Activated naive CD8-positive, alpha-beta T cell treated with anti-CD3 and anti-CD28 coated beads for 36 hours (primary cell): ENCODE measurements at places on chromosomes 16 and 17. TPM values are rescaled to one million over a fixed set of nuclear protein-coding genes. Genes with fewer than 3 reads are reported as not detected.
A peak's percentile ranks its signal among the peaks of the same experiment; 100 is the strongest.

DNA sequence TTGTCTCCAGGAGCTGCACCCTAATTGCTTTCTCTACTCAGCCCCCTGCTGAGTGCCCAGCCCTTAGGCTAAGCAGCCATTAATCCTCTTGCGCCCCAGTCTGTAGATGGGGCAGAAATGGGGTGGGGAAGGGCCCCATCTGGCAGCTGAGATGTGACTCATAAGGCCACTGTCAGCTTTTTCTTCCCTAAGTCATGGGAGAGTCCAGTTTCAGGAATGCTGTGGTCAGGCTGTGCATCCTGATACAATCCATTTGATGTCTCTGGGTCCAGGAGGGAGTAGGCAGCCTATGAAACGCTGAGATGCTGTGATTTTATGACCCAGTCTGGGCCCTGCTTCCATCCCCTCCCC, 12.3 kb downstream of the PLXDC1 start:
- DNase-seq, result no peak

DNA sequence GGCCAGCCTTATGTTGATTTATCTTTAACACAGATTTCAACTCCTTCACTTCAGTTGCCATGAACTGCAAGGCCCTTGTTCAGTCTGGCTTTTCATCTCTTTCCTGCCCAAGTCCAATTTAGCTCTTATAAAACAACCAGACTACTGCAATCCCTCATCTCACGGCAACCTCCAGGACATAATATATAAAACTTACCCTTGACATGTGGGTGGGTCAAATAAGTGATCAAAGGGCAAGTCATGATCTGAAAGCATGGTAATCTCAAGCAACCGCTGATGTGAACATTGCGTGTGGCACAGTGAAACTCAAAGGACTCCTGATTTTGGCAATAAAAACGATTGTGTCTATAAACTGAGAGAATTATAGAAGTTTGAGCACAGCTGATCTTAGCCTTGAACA, 364.6 kb downstream of the CDH13 start:
- DNase-seq, result no peak

DNA sequence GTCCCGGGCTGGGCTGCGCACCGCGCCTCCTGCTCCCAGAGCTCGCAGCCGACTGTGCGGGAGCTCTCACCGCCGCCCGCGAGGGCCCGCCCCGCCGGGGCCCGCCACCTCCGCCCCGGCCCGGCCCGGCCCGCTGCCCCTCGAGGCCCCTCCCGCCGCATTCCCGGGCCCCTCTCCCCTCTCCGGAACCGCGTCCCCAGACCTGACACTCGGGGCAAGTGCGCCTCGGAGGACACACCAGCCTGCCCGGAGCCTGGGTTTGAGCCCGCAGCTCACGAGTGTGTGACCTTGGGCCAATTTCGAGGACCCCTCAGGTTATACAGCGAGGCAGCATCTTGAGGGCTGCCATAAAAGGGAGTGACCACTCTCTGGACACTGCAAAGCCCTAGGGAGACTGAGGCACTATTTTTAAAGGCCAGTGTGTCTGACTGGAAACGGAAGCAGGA, 2.0 kb upstream of the GRIN2C start:
- DNase-seq, result no peak

DNA sequence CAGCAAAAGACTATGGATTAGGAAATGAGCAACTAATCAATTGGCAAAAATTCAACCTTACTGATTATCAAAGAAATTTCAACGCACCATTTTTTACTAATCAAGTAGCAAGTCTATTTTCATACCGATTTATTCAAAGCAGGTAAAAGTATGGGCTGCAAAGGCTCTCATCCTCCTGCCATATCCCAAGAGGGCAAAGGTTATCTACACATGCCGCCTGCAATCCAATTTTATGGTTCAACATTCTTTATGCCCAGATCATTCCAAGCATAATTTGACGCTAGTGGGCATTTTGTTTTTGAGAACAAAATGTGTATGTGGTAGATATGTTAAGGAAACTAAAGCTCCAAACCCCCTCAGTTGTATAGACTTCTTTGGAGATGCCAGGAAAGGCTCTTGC, 270.6 kb downstream of the MAF start:
- DNase-seq, result no peak

DNA sequence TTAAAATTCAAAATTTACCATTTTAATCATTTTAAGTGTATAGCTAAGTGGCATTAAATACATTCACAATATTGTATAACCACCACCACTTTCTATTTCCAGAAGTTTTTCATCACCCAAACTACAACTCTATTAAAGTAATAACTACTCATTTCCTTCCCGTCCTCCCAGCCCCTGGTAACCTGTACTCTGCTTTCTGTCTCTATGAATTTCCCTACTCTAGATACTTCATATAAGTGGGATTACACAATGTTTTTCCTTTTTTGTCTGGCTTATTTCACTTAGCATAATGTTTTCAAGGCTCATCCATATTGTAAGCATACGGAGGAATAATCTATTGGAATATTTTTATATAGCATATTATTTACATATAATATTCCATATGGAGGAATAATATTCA, 29.7 kb downstream of the ESRP2 start:
- DNase-seq, result no peak

- DNase-seq, result no peak
Measured at GRCh38 chr17:47700471-47701449, 6.8 kb downstream of the TBKBP1 start.

DNA sequence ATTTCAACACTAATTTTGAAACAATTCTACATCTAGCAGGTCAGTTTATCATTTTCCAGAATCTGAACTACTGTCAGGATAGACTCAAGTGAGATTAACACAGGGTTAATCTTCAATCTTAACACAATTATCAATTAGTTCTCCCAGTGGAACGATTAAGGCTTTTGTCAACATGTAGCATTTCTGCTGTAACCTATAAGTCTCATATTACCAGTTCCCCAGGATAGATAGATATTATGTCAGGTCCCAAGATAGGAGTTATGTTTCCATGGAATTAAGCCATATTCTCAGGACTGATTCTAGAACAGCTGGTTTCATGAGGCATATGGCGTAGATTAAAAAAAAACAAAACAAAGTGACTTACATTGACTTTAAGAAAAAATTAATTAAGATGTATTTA, 4.4 kb upstream of the FBF1 start:
- DNase-seq, result no peak

DNA sequence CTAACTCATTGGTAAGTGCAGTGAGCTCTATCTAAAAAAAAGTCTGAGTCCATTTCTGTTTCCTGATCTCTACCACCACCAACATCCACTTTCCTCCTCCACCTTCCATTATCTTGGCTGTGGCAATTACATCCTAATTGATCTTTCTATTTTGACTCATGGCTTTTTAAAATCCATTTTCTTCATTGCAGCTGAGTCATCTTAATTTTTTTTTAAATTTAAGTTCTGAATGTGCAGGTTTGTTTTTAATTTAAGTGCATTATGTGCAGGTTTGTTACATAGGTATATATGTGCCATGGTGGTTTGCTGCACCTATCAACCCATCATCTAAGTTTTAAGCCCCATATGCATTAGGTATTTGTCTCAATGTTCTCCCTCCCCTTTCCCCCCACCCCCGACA, 390.7 kb downstream of the XYLT1 start:
- no peak for DNase-seq

DNA sequence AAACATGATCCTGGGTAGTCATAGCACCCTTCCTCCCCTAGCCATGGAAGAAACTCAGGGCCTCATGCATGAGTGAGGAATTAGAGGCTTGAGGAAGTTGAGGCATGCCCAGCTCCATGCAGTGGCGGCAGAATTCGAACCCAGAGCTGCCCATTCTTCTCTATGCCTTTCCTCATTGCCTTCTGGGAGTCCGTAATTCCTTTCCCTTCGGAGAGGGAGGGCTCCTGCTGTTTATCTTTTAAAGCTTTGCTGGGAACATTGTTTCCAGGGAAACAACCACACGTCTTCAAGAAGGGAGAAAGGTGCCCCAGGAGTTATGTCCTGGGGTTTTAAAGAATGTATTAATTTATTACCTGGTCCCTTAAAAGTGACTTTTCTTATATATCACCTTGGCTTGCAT, 8.5 kb downstream of the CRISPLD2 start:
- no peak for DNase-seq

The PIGQ gene
- total RNA-seq, result 28.8 TPM

GRCh38 chr17:57260325-57261083, 4.2 kb downstream of the MSI2 start:
- DNase-seq, result no peak

GRCh38 chr16:30941600-30942425, 7.1 kb upstream of the ORAI3 start:
- peak; percentile 71 for DNase-seq

DNA sequence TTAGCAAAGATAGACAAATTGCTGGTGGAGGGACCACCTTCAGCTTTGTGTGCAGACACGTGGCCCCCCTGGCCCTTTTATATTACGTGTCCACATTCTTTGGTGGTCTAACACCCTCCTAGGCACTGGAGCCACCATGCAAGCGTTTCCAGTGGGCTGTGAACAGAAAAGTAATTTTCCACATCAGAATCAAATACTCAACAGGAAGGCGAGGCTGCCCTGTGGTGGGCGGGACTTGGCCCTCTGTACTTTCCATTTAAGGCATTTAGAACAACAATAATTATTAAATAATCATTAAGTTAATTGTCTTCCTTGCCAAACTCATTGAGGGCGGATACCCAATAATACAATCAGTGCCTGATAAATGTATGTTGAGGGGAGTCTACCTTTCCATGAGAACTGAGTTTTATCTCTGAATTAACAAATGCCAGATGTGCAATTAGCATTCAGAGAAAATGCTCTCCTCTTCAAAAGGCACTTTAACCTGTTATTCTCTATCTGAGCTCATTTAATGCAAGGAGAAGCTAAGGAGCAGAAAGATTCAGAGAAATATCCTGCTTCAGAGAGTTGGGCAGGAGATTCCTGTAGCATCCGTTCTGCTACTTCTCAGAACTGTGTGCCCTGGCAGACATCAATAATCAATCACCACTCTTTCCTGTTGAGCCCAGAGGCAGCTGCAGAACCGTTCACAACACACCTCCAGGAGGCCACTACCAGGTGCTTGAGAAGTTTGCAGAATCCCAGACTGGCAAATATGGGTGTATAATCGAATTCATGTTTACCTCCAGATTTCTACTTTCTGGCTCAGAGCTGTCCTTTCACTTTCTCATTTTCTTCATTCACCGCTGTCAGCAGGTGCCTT, 109.4 kb downstream of the CMIP start:
- no peak for DNase-seq

DNA sequence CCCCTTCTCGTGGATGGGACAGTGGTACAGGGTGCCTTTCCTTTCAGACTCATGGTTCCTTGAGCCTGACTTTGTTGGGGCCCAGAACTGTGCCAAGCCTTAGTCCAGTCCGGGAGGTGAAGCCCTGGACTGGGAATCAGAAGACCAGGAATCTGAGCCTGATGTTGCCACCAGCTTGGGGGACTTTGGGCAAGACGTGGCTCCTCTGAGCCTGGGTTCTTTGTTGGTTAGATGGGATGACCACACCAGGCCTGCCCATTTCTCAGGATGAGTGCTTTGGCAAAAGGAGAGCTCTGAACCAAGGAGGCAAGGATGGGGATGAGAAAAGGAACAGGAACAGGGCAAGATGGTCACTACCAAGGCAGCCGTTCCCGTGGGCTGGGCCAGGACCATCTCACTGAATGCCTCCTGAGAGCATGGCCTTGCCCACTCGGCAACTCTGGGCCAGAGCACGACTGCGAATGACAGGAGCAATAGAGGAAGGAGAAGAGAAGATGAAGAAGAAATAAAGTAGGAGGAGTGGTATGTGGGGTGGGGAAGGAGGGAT, 32.5 kb downstream of the PITPNM3 start:
- no peak for DNase-seq

DNA sequence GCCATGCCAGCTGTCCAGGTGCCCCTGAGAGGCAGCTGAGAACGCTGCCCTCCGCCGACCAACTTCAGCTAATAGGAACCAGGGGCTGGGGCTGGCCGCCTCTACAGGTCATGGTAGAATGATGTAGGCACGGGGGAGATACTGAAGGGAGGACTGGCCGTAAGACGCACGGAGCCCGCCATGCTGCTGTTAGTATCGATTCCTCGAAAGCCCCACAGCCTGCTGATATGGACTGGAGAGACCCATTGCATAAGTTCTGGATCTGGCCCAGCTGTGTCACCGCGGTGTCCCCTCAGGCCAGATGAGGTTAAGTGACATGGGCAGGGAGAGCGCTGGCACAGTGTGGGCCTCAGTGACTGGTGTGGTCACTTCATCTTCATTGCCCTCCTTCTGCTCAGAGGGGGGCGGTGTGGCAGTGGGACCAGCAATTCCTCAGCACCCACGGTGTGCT, 75.6 kb downstream of the AMFR start:
- DNase-seq, result no peak

- no peak for DNase-seq
Measured at GRCh38 chr16:14347706-14348105, 276.6 kb downstream of the MRTFB start.

The RAB37 gene
- total RNA-seq, result 1.8 TPM

DNA sequence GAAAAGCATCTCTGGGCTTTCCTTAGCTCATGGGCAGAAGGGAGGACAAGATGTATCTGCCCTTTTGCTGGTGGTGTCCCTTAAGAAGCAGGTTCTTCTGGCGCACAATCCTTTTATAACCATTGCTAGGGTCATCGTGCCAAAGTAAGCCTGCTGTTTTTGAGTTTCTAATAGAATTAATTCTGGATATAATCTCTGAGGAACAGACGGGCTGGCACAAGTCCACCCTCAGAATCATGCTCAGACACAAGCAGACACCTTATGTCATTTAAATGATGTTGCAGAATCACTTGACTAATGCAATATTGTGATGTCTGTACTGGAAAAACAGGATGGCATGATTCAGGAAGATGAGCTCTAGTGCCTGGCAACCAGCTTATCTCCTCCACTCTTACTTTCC, 18.8 kb upstream of the MMD start:
- DNase-seq, result no peak

GRCh38 chr16:82149536-82149935, 20.5 kb downstream of the MPHOSPH6 start:
- no peak for DNase-seq

GRCh38 chr16:46747777-46748651, at the start of gene MYLK3:
Gene MYLK3, minus strand, starts transcription at chr16:46748344. Its CDS starts 151 bp downstream, at chr16:46748193.
- no peak for DNase-seq
